GM06990 (cell line): ENCODE measurements at places on chromosomes 5 and 9.

- no peak for DNase-seq
Observed at GRCh38 chr5:98768160-98768959, 5.1 kb upstream of the RGMB start.

DNA sequence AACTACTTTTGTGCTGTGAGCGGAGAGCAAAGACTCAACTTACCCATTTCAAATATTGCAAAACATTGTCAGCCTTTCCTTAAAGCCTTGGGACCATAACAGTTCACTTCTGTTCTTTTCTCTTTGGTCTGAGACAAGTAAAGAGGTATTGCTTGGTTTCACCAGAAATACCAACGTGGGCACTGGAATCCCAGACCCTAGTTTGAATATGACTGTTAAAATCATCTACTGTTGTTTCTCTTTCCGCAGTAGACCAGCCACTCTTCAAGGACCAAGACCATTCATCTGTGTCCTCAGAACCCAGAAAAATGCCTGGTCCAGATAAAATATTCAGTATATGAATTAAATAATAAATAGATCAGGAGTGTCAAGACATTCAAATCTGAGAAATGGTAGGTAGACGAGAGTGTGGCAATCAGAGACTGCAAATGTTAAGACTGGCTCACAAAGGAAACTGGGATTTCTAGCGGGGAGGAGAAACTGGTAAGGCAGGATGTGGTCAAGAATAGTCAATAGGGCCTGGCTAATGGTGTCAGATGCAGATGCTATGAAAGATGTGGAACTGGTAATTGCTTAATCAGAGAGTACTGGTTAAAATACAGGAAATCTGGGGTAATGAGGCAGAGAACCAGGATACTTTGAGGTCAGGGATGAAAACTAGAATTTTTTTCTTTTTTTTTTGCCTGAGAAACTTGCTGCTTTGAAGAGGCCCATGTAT lies 82.1 kb upstream of the IL33 start:
- DNase-seq: no peak

GRCh38 chr9:91428436-91428835 lies 4.8 kb upstream of the NFIL3 start:
- DNase-seq: no peak

DNA sequence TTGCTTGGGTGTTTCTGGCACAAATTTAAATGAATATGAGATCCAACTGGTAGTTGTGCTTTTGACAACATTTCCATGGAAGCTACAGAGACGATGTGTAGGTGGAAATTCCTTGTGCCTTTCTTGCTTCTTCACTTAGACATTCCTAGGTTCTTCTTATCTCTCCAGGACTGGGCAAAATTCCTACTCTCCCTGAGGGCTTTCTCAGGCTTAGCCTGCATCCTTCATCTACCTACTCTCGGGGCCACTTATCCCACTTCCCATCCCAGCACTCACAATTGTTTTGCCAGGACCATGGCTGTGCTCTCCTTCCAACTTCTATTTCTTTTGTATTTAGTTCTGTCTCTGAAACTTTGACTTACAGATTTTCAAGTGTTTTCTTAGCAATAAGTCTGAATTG lies 17.8 kb upstream of the SPINK1 start:
- no peak for DNase-seq

- DNase-seq: no peak
Observed at GRCh38 chr9:14532456-14533115, 160.6 kb downstream of the ZDHHC21 start.

- no peak for DNase-seq
Observed at GRCh38 chr5:102875721-102876123, 120.6 kb downstream of the PAM start.

DNA sequence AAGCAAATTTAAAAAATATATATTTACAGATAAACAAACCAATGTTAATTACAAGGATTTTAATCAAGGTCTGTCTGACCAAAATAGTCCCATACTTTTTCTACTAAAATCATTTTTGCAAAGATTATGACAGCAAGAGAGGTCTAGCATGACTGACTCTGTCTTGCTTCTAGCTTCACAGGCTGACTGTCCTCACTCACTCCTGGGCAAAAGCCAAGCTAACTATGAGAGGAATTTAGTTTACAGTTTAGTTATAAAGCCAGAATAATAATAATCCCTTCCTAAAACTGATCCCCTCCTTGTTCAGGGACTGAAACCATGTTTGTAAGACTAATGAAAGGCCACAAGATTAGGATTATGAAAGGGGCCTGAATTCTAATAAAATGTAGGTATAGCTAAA lies 45.5 kb upstream of the HMGCS1 start:
- no peak for DNase-seq

DNA sequence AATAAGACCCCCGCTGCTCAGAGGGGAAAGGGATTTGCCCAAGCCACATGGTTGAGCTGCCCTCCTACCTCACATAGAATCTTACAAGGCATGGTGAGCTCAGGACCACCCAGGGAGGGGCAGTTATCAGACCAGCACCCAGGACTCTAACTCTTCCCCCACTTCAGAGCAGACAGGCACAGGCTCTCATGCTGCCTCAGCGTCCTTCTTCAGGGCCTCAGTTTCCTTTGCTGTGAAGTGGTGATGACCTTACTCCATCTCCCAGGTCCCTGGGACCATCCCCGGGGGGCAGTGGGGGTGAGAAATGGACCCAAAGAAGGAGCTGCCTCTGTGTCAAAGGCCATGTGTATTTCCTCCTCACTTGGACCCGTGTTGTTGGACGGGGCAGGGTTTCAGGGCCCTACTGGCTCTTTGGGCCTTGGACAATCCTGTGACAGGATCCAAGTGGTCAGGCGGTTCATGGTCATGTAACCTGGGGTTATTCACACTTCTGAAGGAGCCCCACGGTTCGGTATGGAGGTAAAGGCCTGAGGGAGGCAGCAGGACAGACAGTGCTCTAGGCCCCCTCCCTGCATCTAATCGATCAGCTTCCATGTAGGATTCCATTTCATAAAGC lies 31.7 kb upstream of the CSF1R start:
- no peak for DNase-seq

- DNase-seq: no peak
Observed at GRCh38 chr5:9249231-9249630, 296.6 kb downstream of the SEMA5A start.

GRCh38 chr5:3226196-3226920 lies 369.3 kb upstream of the IRX1 start:
- no peak for DNase-seq

DNA sequence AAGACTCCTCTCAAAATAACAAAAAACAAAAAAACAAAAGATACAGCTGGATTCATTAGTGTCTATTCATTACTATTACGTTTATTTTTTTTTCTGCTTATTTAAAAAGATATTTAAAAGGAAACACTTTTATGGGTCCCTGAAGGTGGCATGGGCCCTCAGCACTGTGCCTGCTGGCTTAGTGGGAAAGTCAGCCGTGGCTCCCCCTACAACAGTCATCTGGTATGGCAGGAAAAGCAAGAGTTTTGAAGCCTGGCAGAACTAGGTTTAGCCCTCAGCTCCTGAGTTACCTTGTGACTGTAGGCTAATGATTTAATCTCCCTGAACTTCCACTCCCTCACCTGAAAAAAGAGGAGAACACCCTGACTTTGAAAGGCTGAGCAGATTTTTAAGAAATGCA lies 135.6 kb downstream of the GOLPH3 start:
- no peak for DNase-seq

DNA sequence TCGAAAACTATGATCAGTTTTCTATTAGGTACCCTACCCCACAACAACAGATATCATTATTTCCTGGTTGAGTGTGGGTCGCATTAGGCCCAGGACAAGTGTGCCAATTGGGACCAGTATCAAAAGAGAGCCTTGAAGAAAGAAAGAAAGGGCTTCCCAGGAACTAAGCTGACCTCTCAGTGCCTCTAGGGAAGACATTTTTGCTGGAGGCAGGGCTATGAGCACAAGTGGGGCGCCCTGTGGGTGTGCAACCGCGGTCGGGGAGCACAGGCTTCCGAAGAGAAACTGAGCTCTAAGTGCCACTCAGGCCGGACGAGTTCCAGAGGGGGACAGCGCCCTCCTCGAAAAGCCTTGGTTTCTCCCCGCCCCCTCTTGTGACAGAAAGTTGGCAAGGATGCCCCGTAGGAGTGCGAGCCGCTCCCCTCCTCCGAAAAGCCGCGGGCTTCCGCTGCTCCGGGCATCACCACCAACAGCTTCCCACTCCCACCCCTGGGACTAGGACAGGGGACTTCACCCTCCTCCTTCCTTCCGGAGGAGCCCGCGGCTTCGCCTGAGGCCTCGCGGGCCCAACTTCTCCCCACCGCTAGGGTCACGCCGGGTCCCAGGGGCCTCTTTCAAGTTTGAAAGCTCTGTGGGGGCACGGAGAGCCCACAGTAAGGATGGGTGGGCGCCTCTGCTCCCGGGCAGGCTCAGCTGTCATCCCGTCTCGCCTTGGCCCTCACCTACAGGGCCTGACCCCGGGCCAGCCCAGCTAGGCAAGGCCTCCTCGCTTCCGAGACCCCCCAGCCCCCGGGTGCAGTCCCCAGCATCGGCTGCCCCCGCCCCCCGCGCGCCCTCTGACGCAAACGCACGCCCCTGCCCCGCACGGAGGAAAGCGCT lies 2.0 kb downstream of the NR2F1-AS1 start:
- no peak for DNase-seq

GRCh38 chr5:69000949-69001348 lies 92.9 kb upstream of the SLC30A5 start:
- no peak for DNase-seq

DNA sequence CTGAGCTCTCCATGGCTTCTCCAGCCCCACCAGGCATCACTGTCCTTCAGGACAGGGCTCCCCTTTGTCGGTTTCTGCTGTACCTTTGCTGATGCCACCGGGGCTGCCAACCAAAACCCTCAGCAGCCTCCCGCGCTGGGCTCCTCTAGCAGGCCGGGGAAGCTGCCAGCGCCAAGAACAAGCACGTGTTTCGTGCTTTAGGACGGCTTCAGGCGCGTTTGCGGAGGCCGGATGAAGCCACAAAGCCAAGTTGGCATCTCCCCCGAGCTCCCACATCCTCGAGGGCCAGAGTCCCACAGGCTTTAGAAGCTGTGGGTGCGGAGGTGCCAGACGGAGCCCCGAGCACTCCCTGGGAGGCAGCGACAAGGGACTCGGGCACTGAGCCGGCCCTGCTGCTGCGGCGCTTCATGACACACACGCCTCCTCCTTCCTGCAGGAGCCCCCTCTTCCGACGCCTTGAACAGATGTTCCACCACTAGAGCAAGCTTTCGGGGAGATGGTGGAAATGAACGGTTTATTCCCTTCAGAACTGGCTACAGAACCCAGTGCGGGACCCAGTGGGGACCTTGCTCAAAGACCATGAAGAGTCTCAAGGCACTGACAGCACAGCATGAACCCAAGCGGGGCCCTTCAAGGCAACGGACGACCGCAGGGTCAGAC lies 36.7 kb downstream of the SARDH start:
- no peak for DNase-seq

GRCh38 chr9:77714077-77714549 lies 66.0 kb upstream of the GNA14 start:
- no peak for DNase-seq

GRCh38 chr5:37831821-37832534 lies 7.9 kb downstream of the GDNF start:
- no peak for DNase-seq

DNA sequence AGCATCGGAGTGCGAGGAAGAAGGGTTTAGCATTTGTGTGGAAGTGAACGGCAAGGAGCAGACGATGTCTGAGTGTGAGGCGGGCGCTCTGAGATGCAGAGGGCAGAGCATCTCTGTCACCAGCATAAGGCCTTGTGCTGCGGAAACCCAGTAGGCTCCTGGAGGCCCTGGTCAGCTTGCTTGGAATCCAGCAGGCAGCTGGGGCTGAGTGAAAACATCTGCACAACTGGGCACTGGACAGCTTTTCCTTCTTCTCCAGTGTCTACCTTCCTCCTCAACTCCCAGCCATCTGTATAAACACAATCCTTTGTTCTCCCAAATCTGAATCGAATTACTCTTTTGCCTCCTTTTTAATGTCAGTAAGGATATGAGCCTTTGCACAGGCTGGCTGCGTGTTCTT lies 72.1 kb downstream of the C7 start:
- no peak for DNase-seq

DNA sequence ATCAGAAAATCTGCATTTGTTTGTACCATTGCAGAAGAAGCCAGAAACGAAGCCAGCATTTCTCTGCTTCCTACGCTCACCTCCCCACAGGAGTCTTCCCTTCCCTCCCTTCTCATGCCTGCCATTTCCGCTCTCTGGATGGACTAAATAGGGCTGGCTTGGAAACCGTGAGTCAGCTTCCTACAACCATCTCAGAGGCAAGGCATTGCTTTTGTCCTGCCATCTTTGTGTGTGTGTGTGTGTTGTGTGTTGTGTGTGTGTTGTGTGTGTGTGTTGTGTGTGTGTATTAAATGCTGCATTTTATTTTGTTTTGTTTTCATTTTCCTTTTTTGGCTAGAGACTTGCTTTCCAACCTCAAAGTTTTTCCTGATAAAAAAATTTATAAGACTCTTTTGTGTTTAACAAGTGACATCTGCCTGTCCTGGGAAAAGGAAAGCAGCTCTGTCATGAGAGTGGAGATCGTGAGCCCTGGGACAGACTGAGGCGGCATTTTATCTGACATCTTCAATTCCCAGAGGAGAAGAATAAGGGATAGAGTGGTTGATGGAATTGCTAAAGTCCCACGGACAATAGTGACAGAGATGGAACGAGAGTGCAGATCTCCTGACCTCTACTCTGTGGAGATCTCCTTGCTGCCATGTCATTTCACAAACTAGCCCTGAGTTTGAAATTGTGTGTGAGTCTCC lies 7.5 kb upstream of the EGFLAM start:
- DNase-seq: no peak

DNA sequence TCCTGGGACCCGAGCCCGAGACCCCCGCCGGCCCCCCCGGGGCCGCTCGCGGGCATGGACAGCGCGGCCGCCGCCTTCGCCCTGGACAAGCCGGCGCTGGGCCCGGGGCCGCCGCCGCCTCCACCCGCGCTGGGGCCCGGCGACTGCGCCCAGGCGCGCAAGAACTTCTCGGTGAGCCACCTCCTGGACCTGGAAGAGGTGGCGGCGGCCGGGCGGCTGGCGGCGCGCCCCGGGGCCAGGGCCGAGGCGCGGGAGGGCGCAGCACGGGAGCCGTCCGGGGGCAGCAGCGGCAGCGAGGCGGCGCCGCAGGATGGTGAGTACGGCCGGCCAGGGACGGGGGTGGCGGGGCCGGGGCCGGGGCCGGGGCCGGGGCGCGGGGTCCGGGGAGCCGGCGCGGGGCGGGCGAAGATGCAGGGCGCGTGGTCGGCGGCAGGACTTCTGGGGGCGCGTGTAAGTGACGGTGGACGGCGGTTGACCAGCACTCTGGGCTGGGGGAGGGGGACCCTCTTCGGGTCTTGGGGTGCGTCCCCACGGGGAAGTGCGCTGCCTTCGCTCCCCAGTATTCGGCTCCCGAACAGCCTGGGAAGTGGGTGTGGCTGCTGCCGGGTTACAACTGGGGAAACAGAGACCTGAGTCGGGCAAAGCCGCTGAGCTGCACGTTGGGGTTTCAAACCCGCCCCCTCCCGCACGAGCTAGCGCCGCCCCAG lies 520 bp downstream of the PRRX2 start:
- no peak for DNase-seq

GRCh38 chr9:116149844-116150243 lies 3.7 kb upstream of the PAPPA start:
- no peak for DNase-seq

DNA sequence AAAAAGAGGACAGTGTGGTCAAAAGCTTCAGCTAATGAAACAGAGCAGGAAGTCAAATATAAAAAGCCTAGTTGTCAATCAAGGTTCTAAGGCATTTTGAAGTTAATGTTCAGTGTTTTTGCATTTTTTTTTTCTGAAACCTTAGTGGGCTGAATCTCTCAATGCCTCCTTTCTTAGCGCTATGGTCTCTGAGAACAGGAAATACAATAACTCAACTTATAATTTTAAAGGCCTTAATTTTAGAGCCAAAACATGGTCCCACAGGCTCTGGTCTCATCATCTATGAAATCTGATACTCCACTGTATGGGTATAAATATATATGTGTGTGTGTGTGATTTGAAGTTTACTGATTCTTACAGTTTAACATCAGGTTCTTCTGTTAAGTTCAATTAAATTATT lies 63.3 kb upstream of the DPYSL3 start:
- no peak for DNase-seq
